MV-4-11 (cell line): ENCODE measurements at places on chromosomes 16 and 17.

DNA sequence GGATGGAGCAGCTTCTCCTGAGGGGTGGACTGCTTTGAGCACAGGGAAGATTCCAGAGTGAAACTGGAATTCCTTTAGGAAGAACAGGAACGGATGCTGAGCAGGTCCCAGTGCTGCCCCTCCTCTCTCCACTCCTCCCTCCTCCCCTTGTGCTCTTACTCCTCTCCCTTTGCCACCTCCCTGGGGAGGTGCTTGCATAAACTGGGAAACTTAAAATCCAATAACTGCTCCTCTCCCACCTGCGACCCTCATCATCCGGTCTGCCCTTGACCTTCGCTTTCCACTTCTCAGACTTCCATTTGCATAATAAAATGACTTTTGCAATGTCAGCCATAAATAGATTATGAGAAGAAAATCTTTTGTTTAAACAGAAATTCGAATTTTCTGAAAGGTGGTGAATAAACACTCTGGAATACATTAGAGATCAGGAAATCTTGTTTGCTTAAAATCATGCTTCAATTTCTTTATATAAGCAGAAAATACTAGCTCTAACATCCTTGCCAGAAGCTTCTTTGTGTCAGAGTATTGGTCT lies 23.7 kb downstream of the HSBP1 start:
- no peak for DNase-seq

DNA sequence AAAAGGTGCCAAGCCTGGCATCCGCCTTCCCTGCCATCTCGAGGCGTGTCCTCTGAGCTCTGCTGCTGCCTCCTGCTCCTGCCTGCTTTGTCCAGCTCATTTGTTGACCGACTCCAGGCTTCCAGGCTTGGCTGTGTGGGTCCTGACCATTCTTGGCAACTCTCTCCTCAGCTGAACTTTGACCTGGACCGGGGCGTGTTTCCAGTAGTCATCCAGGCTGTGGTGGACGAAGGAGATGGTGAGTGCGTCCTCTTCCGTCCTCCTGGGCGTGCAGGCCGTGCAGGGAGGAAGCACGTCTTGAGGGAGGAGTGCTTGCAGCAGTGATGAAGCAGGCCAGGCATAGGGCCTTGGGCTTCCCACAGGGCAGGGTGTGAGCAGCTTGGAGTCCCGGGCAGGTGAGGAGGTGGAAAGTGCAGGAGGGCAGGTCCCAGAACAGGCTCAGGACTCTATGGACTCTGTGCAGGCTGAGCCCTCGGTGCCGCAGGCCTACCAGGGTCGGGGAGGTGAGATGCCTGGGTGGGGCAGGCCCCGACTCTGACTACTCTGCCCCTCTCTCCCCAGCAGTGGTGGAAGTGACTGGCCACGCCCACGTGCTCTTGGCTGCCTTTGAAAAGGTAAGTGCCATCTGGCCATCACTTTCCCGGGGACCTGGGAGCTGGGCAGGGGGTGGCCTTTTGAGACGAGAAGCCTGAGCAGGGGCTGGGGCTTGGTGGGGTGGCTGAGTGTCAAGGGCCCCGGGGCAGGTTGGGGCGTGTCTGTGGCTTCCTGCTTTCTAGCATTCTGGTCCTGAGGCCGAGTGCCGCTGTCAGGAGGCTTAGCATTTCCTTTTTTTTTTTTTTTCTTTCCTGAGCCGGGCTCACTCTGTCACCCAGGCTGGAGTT lies 28.6 kb upstream of the NUDT16L1 start:
- DNase-seq = peak; percentile 80

GRCh38 chr17:34816848-34817247 lies 144.4 kb downstream of the CCT6B start:
- no peak for DNase-seq

DNA sequence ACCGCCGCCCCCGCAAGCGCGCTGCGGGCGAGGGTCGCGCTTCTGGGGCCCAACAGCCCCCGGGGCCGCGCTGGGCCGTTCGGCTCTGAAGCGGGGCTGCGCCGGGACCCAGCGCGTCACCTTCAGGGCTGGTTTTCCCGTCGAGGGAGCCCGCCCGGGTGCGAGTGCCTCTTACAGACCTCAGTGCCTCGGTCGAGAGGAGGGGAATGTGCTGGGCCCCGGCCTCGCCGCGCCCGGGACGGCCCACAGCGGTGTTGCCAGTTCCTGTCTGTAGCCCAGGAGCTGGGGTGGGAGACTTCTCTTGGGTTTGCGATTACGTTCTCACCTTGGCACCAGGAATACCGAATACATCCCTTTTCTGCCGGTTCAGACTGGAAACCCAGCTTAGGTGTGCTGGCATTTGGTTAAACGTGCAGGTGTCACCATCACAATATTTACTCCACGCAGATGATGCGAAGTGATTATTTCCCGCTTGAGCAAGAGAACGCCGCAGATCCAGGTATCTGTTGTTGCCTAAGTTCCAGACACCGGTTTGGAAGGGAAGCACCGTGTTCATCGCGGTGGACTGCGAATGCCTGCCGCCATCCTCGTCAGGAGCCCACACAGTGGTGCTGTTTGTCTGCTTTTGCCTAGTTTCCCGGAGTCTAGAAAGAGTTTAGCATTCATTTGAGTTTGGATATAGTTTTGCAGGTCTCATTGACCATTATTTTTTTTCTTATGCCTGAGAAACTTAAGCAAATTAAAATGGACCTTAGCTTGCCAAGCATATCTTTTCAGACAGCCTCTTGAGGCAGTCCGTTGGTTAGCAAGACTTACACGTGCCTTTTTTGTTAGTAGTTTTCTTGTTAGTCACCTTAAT lies 914 bp downstream of the MAP1LC3B start:
- DNase-seq = no peak

DNA sequence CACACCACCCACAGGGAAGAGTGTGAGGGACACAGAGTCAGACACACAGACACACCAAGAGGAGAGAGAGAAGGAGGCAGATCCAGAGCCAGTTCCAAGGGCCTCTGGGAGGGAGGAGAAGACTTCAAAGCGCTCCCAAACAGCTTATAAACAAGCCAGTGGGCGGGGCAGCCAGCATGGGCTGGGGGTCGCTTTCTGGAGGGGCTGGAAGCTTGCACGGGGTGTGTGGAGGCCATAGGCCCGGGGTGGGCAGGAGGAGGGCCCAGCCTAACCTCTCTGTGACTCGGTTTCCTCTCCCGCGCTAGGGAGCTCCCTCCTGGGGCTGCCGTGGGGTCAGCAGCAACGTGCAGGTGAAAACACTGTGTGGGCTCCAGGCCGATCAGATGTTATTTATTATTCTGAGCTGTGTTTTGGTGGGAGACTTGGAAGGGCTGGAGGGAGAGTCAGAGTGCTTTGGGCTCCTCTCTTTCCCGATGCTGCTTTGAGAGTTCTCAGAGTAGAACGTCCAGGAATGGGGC lies 2.5 kb upstream of the WFIKKN2 start:
- DNase-seq = no peak

DNA sequence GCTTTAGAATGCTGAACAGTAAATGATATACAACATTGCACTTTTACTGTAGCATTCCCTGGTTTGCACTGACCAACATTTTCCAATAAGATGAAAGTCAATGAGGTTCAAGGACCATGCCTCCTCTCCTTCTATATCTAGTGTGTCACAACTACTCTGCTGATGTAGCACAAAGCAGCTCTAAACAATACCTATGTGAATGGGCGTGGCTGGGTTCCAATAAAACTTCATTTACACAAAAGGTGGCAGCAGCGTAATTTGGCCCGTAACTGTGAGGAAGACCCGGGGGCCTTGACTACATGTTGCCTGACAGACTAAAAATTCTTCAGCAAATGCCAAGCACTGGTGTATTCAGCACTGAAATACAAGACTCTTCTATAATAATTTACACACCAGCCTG lies 6.5 kb downstream of the SRP68 start:
- no peak for DNase-seq

- peak; percentile 35 for DNase-seq
These were observed 6.8 kb upstream of the KRTAP17-1 start for GRCh38 chr17:41322094-41322902.

DNA sequence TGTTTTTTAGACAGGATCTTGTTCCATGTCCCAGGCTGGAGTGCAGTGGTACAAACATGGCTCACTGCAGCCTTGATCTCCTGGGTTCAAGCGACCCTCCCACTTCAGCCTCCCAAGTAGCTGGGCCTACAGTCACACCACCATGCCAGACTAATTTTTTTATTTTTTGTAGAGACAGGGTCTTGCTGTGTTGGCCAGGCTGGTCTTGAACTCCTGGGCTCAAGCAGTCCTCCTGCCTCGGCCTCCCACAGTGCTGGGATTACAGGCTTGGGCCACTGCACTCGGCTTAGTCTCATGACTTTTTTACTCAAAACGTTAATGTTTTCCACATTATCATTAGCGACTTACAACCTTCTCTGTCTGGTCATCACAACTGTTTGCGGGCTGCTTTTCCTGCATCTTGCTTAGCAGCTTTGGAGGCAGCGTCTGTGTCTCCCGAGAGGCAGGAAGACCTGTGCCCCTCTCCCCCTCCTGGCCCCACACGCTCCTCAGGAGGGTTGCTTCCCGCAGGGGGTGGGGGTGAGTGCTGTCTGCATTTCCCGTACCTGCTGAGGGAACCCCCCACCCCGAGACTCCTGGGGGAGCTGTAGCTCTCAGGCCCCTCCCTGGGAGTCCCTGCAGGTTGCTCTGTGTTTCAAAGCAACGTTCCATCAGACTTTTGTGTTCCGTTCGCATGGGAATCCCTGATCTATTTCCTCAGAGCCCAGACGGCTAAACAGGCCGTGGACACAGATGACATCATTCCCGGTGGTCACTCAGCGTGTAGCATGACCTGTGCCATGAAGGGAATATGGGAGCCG lies 52.6 kb downstream of the PGS1 start:
- DNase-seq = no peak

DNA sequence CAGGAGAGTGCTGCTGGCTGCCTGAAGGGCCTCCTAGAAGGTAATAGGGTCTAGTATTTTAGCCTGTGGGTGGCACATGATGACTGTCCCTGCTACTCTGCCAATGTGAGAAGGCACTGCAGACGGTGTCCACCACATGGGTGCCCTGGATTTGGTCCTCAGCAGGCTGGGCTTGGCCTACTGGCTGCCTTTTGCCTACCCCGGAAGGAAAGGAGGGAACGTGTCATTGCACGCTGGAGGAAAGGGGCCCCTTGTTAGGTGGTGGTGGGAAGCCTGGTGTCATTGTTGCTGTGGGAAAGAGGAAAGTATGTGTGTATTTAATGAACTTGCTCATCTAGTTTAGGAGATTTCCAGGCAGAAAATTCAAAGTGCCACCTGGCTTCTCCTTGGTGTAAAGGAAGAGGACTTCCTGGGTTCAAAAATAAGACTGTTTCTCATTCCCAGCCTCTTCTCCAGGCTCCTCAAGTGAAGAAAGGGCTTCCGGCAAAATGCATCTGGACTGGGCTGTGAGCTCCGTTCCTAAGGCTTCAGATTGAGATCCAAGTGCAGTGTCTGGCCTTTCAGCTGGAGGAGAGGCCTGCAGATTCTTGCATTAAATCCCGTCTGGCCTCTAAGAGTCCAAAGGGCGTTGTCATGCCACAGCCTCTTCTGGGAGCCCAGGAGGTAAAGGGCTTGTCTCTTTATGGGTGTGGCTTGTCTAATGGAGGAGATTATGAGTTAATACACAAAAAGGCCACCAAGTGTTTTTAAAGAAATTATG lies 55.1 kb downstream of the RPTOR start:
- no peak for DNase-seq

GRCh38 chr17:71905376-71906031 lies 215.3 kb upstream of the SOX9 start:
- no peak for DNase-seq

GRCh38 chr16:74846714-74847113 lies 72.1 kb upstream of the FA2H start:
- DNase-seq = no peak

DNA sequence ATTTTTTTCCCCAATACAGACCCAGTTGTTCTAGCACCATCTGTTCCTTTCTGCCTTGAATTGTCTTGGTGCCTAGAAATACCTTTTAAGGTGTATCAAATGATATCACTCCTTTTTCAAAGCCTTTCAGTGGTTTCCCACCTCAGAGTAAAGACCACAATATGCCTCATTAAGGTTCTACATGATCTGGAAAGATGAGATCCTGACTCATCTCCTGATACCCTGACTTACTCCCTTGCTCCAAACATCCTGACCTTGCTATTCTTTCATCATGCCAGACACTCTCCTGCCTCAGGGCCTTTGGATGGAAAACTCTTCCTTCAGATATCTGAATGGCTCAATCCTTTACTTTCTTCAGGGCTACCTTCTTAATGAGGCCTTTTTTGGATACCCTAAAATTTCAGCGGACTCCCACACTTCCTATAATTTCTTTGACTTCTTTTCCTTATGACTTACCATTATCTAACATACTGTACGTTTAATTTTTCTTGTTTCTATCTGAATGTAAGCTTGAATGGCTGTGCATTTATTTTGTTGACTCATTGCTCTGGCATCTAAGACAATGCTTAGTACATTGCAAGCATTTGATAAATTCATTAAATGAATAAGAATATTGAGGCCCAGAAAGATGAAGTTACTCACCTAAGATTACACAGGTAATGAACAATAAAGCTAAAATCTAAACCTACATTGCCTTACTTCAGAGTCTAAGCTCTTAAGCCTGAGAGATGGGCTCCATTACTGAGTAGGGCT lies 19.2 kb downstream of the FLOT2 start:
- DNase-seq = no peak

DNA sequence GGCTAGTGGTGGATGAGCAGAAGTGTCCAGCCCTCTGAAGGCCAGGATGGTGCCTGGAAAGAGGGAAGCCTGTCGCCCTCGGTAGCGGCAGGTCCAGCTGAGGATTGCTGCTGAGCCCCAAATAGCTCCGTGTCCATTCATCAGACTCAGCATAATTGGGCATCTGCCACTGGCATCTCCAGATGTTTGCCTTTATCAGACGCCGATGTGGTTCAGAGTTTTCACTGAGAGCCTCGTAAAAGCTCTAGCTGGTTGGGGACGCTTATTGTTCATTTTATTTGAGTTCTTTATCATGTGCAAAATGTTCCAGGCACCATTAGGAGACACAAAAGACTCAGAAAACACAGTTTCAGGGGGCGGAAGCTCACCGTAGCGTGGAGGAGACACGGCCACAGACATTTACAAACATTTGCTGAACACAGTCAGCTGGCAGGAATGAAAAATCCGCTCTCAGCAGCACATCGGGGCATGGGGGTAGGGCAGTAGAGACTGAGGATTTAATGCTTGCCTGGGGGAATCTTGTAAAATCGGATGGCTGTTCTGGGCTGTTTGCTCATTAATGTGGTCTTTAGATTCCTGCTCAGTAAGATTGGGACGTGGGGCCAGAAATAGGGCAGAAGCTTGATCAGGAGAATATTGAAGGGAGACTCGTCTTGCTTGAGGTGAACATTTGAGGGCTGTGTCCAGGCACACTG lies 41.7 kb downstream of the SMPD3 start:
- DNase-seq = no peak

- DNase-seq = peak; percentile 17
These were observed 9.5 kb downstream of the FOXF1 start for GRCh38 chr16:86519649-86520316.

- peak; percentile 49 for DNase-seq
These were observed 6.4 kb downstream of the ASPSCR1 start for GRCh38 chr17:81983639-81984373.
